ENCODE measurements at places on chromosomes 4 and X. TPM values are rescaled to one million over a fixed set of nuclear protein-coding genes. Genes with fewer than 3 reads are reported as not detected.

LONRF3 gene
- not detected for polyA plus RNA-seq

KCND1 gene
- 0.13 TPM for polyA plus RNA-seq

FRAS1 gene
- polyA plus RNA-seq = not detected

ABCG2 gene
- not detected for polyA plus RNA-seq

RBM10 gene
- polyA plus RNA-seq = 36.0 TPM

CHRDL1 gene
- polyA plus RNA-seq = not detected
